ENCODE measurements at places on chromosomes 1 and 21.
A peak's percentile ranks its signal among the peaks of the same experiment; 100 is the strongest.

- no peak for DNase-seq
These were observed 23.2 kb downstream of the ITGB2 start for GRCh38 chr21:44897326-44898010.

GRCh38 chr1:235659186-235659771 is 9.7 kb upstream of the GNG4 start:
- DNase-seq, result no peak

GRCh38 chr1:10033359-10033845 is 644 bp downstream of the UBE4B start:
- DNase-seq, result no peak

GRCh38 chr1:50989694-50990093 is 19.6 kb downstream of the CDKN2C start:
- DNase-seq, result no peak

DNA sequence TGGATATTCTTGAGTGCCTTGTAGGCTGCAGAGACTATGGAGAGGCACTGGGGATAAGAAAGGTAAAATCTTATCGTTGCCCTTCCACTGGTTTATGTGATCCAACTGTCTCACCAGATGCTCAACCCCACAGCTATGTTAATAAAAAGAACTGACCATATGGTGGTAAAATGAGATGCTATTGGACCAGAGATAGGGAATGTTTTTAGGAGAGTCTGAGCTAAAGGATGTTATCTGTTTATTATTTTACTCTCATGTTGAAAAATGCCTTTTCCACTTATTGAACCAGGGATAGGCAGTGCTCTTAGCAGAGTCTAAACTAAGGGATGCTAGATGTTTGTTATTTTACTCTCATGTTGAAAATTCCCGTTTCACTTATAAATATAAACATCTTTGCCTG is 172.8 kb upstream of the GREM2 start:
- DNase-seq, result no peak

GRCh38 chr1:203860396-203861025 is 888 bp upstream of the SNRPE start:
- DNase-seq, result no peak

GRCh38 chr1:77706321-77706720 is 23.9 kb upstream of the ZZZ3 start:
- no peak for DNase-seq

GRCh38 chr1:111754984-111755330 is 744 bp upstream of the DDX20 start:
- no peak for DNase-seq

- DNase-seq, result no peak
These were observed 779 bp downstream of the TLR5 start for GRCh38 chr1:223142269-223142668.

DNA sequence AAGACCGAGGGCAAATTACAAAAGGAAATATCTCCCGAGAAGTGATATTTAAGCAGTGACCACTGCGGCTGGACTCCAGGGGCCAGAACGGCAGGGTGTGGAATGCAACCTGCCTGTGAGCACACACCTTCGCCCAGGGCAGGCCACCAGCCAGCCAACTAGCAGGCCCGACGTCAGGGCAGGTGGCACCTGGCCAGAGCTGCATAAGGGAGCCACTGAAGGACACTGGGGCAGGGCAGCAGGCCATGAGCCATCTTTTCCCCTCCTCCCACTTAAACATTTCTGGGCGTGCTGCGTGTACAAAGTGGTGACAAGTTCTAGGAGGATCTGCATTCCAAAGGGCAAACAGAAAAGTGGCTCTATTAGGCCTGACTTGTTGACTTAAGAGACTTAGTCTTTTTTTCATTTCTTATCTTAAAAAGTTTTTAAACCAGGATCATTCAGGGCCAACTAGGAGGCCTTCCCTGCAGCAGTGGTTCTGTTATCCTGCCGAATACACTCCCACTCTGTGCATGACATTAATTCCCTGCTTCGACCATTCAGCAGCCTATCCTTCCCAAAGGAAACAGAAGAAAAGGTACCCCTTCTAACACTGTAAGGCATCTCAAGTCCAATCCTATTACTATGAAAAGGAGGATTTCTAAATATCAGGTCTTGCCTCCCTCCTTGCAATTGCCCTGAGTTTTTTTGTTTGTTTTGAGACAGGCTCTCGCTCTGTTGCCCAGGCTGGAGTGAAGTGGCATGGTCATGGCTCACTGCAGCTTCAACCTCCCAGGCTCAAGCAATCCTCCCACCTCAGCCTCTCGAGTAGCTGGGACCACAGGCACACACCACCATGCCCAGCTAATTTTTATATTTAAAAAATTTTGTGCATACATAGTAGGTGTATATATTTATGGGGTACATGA is 96.3 kb downstream of the BCAR3 start:
- DNase-seq, result no peak

DNA sequence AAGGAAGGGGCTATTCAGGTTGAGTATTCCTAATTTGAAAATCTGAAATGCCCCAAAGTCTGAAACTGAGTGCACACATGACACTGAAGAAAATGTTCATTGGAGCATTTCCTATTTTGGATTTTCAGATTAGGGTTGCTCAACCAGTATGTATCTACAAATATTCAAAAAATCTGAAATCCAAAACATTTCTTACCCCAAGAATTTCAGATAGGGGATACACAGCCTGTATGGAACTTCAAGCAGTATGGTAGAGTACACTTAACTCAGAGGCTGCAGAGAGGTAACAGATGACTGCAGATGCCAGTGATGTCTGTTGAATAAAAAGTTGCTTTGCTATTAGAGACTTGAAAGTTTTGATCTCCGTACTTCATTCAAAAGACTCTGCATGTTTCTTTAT is 19.0 kb downstream of the YTHDF2 start:
- no peak for DNase-seq

- no peak for DNase-seq
These were observed 187.1 kb upstream of the NFIA start for GRCh38 chr1:60895252-60895651.

GRCh38 chr1:168362991-168363390 is 82.3 kb downstream of the TBX19 start:
- no peak for DNase-seq

DNA sequence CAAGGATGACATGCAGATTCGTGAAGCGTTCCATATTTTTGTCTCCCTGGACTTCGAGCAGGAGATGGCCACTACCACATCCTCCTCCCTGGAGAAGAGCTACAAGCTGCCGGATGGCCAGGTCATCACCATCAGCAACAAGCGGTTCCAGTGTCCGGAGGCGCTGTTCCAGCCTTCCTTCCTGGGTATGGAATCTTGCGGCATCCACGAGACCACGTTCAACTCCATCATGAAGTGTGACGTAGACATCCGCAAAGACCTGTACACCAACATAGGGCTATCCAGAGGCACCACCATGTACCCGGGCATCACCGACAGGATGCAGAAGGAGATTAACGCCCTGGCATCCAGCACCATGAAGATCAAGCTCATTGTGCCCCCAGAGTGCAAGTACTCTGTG is 3.3 kb downstream of the TMEM222 start:
- DNase-seq, result no peak

- no peak for DNase-seq
These were observed 174.1 kb upstream of the EDN2 start for GRCh38 chr1:41658431-41659158.

- peak; percentile 78 for DNase-seq
These were observed 106.4 kb downstream of the TBX19 start for GRCh38 chr1:168386949-168387586.

GRCh38 chr21:28172376-28172775 is 820.3 kb downstream of the LTN1 start:
- DNase-seq, result no peak

GRCh38 chr1:3910049-3910731 is 10.1 kb upstream of the C1orf174 start:
- no peak for DNase-seq

- no peak for DNase-seq
These were observed 121.7 kb downstream of the SMYD2 start for GRCh38 chr1:214402613-214403083.

- DNase-seq, result peak; percentile 67
These were observed 772 bp downstream of the UCK2 start for GRCh38 chr1:165828103-165828668.

GRCh38 chr1:185929776-185930175 is 195.6 kb downstream of the HMCN1 start:
- DNase-seq, result no peak

DNA sequence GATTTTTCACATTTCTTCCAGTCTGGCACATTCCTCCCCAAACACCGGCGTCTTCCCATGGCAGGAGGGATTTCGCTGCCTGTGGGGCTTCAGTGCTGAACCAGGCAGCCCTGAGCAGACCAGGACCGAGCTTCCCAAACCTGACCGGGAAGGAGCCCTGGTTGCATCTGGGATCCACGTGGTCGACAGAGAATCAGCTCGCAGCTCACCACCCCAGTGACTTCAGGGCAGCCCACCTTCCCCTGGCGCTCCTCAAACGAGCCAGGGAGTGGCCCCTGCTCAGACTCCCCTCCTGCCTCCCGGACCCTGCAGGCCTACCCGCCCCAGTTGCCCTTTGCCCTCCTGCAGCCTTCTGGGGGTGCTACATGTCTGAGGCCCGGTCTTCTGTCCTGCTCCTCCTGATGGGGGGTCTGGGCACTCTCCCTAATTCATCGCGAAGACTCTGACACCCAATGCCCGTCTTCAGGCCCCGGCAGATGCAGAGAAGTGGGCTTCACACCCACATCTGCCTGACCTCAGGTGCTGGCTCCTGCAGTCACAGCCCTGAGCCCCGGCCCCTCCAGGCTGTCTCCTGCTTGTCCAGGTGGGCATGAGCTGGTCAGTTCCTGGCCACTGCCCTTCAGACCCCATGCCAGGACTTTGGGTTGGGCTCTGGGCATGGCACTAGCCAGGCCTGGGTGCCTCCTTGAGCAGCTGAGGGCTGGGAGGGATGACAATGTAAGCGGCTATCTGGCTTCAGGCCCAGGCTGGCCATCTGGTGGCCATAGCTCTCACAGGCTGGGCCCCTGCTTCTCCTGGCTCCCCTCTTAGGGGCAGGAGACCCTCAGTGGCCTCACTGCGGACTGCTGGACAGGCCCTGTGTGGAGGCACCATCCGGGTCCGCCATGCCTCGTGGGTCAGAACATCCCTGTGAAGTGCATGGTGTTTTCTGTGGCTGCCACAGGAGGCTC is 26.1 kb upstream of the PRSS38 start:
- DNase-seq, result peak; percentile 56

GRCh38 chr1:94061513-94062443 is 59.2 kb downstream of the ABCA4 start:
- no peak for DNase-seq

- DNase-seq, result no peak
These were observed 7.3 kb upstream of the TTC4 start for GRCh38 chr1:54708385-54708784.

DNA sequence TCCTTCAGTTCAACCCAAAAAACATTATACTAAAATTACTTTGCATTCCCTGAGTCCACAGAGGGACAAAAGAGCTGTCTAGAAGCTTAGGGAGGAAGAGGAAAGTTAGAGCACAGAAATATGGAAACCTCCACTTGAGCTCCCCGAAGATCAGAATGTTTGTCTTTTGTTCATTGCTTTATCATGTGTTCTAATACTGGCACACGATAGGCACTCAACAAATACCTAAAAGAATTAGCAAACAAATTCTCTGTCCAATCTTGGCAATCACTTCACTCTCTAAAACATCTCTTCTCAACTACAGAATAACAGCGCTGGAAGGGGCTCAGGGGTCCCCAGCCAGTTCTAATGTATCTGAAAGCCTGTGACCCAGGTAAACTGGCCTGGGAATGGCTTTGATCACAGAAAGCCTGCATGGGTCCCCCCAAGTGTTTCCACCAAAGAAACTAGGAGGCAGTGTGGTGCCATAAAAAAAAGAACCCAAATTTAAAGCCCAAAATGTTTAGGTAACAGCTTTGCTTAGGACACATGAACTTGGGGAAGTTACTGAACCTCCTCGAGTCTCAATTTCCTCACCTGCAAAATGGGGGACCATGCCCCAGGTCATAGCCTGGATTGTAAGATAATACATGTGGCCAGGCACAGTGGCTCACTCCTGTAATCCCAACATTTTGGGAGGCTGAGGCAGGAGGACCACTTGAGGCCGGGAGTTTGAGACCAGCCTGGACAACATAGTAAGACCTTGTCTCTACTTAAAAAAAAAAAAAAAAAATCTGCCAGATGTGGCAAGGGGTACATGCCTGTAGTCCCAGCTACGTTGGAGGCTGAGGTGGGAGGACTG is 45.8 kb downstream of the SSBP3 start:
- DNase-seq, result no peak

DNA sequence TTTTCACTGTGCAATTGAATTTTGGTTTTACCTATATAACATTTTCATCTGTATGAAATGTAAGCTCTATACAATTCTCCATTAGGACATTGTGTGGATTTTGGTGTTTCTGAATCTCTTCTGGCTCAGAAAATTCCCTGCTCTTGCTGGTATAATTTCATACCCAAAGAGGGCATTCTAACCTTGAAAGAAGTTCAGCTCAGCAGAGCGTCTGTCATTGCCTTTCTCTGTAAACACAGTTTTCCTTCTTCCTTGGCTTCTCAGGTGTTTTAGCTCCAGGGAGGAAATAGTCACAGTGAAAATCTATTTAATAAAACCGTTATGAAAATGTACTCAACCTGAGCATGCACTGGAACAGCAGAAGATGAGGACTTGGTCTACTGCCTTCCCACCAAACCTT is 16.0 kb downstream of the DISC1 start:
- no peak for DNase-seq

DNA sequence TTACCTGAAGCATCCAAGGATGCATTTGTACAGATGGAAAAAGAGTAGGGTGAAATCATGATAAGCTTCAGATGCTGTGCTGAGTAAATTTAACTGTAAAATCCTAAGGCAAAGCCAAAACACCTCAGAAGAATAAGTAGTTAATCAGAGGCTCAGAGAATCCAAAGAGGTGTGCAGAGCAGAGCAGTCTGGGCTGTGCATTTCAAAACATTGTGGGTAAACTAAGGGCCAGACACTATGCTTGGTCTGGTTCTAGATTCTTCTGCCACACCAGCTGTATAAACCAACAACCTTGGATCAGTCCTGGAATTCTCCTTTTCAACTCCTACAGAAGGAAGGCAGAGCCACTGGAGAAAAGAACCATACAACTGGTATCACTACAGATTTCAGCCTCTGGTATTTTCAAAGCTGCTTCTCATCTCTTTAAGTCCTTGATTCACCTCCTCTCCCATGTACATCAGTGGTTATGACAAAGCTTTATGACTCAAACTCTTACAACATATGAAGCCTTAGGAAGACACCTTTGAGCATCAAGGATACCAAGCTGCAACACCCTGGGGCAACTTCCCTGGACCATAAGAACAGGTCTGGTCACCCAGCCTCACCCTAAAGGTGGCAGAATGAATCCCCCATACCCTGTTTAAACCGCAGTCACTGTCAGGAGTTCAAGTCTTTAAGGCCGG is 11.6 kb upstream of the HIPK1 start:
- no peak for DNase-seq

GRCh38 chr1:22330760-22331119 is 120.9 kb upstream of the ZBTB40 start:
- no peak for DNase-seq

GRCh38 chr1:205291596-205291995 is 29.9 kb downstream of the NUAK2 start:
- no peak for DNase-seq

GRCh38 chr1:235859789-235860188 is 6.9 kb downstream of the LYST start:
- DNase-seq, result no peak

- DNase-seq, result no peak
These were observed 22.2 kb upstream of the ABL2 start for GRCh38 chr1:179251675-179252074.
